ENCODE measurements at places on chromosomes 7 and 10.

GRCh38 chr7:55524558-55525310, 47.6 kb downstream of the VOPP1 start:
- DNase-seq: no peak

- DNase-seq: peak; percentile 20
Observed at GRCh38 chr10:35563261-35563891, 41.8 kb upstream of the GJD4 start.

- DNase-seq: no peak
Observed at GRCh38 chr10:62379394-62379793, 5.2 kb downstream of the ZNF365 start.

GRCh38 chr7:126819197-126819484, 433.6 kb downstream of the GRM8 start:
- DNase-seq: no peak

- peak; percentile 22 for DNase-seq
Observed at GRCh38 chr10:6347391-6347951, 144.7 kb downstream of the PFKFB3 start.

GRCh38 chr10:61921143-61921542, 19.6 kb downstream of the ARID5B start:
- no peak for DNase-seq

GRCh38 chr10:58868736-58869435, 307.6 kb upstream of the PHYHIPL start:
- DNase-seq: no peak

DNA sequence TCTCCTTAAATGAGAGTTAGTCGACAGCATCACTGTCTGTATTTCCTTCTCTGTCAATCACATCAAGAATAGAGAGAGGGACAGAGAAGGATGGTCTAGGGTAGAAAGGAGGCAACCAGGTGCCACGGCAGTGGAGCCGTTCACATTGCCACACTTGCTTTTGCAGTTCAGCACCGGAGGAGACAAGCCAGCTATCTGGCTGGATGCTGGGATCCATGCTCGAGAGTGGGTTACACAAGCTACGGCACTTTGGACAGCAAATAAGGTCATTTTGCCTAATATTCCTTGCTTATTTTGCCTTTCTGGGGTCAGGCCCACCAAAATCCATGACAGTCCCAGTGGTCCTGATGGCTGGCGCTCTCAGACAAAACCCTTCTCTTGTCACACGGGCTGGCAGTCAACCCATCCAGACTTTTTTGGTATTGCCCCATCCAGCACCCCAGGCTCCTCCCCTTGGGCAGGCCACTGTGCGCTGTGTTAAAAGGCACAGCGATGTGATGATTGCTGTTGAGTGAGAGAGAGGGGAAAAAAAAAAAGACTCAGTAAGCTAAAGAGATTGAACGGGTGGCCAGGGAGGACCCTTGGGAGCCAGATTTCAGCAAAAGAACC, 8.4 kb downstream of the CPA2 start:
- no peak for DNase-seq

DNA sequence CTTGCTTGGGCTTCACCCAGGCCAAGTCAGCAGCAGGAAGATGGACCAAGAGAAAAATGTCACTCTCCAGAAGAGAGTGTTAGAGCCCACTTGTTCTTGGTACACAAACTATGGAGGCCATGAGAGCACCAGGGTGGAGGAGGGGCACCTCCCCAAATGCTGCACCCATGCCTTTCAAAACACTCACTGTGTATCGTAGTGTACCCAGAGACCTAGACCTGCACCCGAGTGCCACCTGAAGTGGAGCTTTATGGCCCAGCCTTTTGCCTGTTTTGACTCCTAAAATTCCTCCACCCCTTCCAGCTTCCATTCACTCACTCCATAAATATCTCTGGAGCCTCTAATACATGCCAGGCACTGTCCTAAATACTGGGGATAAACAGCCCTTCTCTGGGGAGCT, 5.0 kb downstream of the SFTPD start:
- DNase-seq: no peak

DNA sequence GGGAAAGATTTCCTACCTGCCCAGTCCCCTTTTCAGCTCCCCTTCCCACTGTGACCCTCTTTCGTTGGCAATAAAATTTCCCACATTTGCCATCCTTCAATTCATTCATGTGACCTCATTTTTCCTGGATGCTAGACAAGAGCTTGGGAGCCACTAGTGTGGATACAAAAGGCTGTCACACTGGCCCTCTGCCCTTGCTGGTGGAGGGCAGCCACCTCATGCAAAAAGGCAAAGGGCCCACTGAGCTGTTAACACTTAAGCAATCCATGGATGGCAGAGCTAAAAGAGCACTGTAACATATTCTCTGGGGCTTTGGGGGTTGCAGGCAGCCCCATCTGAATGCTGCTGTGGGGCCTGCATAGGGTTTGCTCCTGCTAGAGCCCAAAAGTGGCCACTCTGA, 315.1 kb downstream of the NEBL start:
- no peak for DNase-seq

DNA sequence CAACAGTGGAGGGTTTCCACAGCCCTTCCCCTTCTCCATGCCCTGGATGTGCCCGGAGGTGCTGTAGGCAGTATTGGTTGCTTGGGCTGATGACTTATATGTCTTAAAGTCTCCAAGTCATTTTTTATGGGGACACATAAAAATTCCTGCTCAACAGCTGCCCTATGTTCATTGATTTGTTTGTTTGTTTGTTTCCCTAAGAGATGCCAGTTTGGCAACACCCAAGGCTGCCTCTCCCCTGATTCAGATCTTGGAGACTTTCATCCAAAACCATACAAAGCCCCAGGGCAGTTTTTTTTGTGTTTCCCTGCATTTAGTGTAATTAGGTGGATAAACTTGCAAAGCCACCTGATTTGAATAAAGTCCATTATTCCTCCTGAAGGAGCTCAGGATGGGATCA, 115.3 kb downstream of the PLPP4 start:
- no peak for DNase-seq

DNA sequence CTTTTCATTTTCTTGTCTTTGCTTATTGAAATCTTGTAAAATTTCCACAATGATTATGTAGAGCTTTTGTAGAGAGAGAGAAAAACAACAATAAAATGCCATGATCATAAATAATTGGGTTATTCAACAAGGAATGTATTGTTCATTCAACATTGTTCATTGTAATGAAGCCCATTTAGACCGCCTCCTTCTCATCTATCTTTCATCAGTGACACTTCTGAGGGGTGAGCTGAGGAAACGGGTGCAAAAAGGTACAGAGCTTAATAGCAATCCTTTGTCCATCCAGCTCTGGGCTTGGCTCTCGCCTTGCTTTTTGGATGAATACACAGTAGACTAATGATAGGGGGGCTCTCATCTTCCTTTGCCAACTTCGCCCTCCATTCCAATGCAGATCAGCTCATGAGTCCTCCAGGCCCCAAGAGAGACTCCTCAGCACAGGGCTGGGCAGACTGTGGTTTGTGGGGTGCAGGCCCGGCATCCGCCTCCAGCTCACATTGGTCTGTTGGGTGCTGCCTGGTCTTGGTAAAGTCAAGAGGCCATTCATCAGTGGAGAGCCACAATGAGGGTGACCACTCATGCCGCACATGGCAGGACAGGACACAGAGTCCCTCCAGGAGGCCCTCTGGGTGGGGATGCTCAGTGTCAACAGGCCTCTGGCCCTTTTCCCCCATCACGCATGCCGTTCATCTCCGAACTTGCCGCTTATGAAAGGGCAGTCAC, 17.9 kb upstream of the PPA1 start:
- no peak for DNase-seq

DNA sequence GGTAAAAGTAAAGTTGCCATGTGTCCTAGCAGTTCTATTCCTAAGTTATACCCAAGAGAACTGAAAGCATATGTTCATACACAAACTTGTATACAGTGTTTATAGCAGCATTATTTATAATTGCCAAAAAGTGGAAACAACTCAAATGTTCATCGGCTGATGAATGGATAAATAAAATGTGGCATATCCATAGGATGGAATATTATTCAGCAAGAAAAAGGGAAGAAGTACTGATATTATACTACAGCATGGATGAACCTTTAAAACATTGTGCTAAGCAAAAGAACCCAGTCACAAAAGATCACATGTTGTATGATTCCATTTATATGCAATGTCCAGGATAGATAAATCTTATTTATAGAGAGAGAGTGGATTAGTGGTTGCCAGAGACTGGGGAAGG, 68.9 kb downstream of the NRF1 start:
- no peak for DNase-seq

DNA sequence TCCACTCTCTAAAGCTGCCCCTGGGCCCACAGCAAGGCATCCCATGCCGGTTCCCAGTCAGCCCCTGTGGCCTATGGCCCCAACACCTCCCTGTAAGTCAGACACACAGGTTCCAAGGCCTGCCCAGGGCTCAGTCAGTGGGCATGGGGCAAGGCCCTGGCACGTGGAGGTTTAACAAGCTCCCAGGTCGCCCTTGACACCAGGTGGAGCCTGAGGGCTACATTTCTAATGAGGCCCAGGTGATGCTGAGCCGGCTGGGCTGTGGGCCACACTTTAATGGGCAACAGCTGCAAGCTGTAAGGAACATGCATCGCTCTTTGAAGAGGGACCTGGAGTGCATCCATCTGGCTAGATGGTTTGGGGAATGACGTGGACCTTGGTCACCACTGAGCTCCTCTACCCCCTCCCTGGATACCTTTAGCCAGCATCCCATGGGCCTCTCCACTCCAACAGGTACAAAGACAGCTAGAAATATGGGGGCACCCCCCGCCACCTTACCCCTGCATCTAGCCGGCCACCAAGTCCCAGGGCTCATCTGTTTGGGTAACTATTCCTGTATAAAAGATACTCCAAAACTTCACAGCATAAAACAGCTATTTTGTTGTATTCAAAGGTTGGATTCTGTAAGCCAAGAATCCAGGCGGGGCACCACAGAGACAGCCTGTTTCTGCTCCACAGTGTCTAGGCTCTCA, 122.5 kb downstream of the OAT start:
- DNase-seq: no peak

DNA sequence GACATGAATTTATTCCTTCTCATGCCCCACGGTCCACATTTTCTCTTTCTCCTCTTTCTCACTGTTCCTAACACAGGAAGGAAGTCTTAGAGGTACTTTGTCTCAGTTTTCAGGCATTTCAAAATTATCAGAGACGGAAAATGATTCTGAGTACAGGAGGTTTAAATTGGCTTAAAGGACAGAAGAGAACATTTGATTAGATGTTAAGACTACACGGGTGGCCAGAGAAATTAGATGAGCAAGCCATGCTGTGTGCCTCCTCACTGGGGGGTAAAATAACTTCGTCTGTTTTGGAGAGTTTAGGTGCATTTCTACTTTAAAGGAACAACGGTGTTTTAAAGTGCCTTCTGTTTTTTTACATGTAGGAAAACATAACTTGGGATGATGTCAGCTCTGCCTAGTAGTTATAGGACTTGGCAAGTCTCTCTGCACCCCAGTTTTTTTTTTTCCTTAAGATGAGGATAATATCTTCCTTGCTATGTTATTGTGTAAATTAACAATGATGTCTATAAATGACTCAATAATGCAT, 66.9 kb downstream of the MCMBP start:
- DNase-seq: no peak

DNA sequence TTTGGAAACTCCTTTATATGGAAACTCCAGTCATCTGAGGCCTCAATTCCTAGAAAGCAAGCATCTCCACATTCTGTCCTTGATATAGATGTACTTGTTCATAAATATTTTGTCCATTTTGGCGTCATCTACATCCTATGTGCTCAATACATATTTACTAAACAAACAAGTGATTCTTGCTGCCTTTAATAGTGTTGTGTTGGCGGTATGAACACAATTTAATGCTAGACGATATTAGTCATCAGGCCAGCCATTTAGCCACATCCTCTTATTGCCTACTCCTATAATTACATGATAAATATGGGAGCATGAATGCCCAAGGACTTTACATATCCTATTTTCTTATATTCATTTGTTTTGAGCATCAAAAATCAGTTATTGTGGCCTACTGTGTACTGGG, 18.5 kb upstream of the IFRD1 start:
- no peak for DNase-seq

DNA sequence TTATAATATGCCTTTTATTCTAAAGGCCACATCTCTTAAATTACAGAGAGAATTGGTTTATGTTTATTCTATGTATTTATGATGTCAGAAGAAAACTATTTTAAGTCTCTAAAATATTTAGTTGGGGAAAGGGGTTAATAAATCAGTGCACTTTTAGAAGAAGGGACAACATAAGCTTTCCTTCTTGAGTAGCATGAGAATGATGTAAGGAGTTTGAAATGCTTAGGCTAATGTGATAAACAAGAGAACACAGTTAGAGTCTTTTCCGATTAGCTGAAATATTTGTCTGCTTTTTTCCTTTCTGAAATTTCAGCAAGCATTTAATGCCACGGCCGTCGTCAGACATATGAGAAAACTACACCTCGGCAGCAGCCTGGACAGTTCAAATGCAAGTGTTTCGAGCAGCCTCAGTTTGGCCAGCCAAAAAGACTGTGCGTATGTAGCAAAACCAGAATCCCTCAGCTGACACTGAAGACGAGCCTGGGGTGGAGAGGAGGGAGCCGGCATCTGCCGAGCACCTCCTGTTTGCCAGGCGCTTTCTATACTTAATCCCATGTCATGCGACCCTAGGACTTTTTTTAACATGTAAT, 176.2 kb downstream of the CCDC3 start:
- no peak for DNase-seq

DNA sequence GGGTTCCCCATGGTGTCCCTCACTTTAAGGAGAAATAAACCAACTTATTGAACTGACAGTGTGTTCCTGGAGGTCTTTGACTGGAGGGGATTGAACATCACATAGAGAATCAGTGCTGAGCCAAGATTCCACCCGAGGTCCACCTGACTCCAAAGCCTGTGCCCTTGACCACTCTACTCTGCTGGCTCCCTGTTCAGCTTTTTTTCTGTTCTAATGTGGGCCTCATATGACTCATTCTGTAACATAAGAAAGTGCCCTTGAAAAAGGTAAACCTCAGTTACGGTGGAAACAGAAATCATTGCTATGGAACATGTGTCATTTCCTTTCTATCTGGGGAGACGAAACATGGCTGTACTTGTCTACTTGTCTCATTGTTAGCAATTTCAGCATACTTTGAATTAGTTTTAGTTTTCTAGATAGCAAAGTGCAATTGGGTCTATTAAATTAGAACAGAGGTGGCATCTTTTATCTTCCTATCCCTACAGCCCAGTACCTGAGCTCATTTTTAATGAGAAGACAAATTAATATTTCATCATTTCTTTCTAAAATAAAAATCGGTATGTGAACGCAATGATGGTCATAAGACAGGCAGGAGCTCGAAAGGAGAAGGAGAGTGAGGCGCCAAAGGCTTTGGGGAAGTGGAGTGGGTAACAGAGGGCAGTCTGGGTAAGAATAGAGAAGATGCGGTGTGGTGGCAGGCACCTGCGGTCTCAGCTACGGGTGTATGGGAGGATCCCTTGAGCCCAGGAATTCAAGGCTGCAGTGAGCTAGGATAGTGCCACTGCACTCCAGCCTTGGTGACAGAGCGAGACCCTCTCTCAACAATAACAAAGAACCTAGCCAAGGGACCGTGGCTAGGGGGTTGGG, 1.5 kb downstream of the GSDME start:
- no peak for DNase-seq

- no peak for DNase-seq
Observed at GRCh38 chr7:155983176-155983815, 171.0 kb upstream of the SHH start.

- DNase-seq: no peak
Observed at GRCh38 chr7:130894909-130895750, 161.1 kb upstream of the KLF14 start.

Measured in stimulated activated CD4-positive, alpha-beta T cell treated with anti-CD3 and anti-CD28 coated beads, Interleukin-1b, Interleukin-23, amount 100 ng/mL, for 1 hour (primary cell).